Posterior cingulate gyrus (tissue), 11 donors: ENCODE measurements at places on chromosomes 11 and 22.

GRCh38 chr22:50722048-50722701 lies 15.8 kb upstream of the ACR start:
- no peak for DNase-seq

DNA sequence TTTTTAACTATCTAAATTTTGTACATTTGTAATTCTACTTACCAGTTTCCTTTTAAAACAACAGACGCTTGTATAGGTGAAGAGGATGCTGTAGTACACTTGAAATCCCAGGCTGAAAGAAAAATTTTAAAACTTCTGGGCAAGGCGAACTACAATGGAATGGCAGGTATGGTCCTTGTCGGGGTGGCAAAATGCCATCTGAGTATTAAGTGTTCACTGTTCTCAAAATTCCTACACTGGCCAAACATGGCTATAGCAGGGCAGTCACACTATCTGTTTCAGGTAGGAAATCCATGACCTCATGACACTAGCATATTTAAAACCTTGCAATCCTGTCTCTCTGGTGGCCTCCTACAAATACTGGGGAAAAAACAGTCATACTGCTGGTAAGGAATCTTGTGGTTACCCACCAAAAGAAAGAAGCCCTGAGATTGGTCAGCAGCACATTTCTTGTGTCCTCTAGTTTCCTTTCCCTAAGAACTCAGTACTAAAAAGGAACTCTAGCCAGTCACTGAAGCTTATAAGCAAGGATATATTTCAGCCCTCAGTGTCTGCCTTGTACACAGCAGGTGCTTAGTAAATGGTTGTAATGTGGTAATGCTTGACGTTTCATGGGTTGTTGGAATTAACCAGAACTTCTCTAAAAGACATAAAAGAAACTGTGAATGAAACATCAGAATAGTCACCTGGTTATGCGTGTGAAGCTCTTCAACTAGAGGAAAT lies 5.2 kb upstream of the ZC3H12C start:
- DNase-seq, result no peak

DNA sequence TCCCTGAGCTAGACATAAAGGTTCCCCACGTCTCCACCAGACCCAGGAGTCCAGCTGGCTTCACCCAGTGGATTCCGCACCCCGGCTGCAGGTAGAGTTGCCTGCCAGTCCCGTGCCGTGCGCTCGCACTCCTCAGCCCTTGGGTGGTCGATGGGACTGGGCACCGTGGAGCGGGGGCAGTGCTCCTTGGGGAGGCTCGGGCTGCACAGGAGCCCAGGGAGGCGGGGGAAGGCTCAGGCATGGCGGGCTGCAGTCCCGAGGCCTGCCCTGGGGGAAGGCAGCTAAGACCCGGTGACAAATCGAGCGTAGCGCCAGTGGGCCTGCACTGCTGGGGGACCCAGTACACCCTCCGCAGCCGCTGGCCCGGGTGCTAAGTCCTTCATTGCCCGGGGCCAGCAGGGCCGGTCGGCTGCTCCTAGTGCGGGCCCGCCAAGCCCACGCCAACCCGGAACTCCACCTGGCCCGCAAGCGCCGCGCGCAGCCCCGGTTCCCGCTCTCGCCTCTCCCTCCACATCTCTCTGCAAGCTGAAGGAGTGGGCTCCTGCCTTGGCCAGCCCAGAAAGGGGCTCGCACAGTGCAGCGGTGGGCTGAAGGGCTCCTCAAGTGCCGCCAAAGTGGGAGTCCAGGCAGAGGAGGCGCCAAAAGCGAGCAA lies 9.5 kb upstream of the TREH start:
- no peak for DNase-seq

- no peak for DNase-seq
These were observed 26.9 kb downstream of the ARFGAP3 start for GRCh38 chr22:42830161-42830560.

DNA sequence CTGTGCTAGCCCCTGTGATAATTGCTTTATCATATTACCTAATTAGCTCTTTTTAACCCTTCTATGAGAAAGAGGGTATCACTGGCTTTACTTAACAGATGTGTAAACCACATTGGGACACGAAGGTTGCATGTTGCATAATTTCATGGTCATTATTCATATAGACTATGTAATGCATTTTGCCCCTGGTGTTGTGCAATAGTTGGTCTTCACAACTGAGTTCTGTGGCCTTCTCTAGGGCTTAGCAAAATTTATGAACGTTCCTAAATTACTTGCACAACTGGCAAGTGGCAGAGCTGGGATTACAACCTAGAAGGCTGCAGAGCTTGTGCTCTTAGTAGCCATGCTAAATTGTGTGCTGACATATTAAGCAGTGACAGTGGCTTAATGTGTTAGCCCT lies 34.6 kb upstream of the PDGFD start:
- no peak for DNase-seq

GRCh38 chr11:35483131-35483820 lies 42.1 kb downstream of the PAMR1 start:
- DNase-seq, result no peak

- no peak for DNase-seq
These were observed 16.9 kb downstream of the DAGLA start for GRCh38 chr11:61697078-61697502.

DNA sequence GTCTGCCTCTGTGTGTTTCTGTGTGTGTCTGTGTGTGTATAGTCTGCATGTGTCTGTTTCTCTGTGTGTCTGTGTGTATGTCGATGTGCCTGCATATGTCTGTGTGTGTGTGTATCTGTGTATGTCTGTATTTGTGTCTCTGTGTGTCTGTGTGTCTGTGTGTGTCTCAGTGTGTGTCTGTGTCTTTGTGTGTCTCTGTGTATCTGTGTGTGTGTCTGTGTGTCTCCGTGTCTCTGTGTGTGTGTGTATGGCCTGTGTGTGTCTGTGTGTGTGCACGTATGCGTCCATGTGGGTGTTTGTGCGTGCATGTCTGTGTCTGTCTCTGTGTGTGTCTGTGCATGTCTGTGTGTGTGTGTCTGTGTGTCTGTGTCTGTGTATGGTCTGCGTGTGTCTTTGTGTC lies 439 bp downstream of the SNX32 start:
- no peak for DNase-seq

DNA sequence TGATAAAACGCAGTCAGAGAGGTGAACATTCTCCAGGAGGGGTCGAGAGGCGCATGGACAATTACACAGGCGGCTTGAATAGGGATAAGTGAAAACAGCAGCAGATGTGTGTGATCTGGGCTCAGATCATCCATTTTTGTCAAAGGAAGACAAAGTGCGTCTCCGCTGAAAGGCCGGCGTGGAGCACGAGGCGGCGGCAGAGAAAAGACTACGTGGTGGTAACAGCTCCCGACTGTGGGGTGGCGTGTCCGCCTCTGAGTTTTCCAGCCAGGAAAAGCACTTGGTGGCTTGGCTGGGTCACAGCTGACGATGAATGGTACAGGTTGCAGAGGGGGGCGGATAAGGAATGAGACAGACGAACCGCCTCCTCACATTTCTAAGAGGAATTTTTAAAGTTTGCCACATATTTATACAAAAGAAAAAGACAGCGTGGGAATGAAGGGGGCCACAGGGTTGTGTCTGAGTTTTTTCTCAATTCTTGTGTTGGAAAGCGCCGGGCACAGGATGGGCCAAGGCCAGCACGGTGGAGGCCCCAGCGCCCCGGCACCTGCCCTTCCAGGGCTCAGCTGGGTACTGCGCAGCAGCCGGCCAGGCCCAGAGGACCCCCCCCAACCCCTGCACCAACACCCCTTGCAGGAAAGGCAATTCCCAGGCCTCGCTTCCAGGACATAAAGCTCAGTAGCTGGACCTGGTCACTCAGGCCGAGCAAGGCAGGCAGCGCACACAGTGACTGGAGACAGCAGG lies 80.4 kb downstream of the TRMU start:
- DNase-seq, result peak; percentile 17

- no peak for DNase-seq
These were observed 24.1 kb upstream of the RASL10A start for GRCh38 chr22:29339381-29340235.

GRCh38 chr11:67372993-67373647 lies at the start of gene CLCF1:
CLCF1 (minus strand) TSS chr11:67373598; CDS start chr11:67373539, 59 bp downstream.
- DNase-seq, result no peak

- DNase-seq, result peak; percentile 58
These were observed 22.3 kb downstream of the HPS4 start for GRCh38 chr22:26461188-26461810.

GRCh38 chr11:86758171-86758570 lies 42.2 kb upstream of the PRSS23 start:
- DNase-seq, result no peak

GRCh38 chr11:72189455-72190250 lies 2.3 kb upstream of the FOLR1 start:
- DNase-seq, result no peak

- no peak for DNase-seq
These were observed 32.9 kb downstream of the KCNJ1 start for GRCh38 chr11:128834157-128834556.

- no peak for DNase-seq
These were observed 2354.7 kb upstream of the RAG2 start for GRCh38 chr11:38952698-38953097.

GRCh38 chr22:19753090-19753842 lies 7.3 kb upstream of the TBX1 start:
- DNase-seq, result no peak

DNA sequence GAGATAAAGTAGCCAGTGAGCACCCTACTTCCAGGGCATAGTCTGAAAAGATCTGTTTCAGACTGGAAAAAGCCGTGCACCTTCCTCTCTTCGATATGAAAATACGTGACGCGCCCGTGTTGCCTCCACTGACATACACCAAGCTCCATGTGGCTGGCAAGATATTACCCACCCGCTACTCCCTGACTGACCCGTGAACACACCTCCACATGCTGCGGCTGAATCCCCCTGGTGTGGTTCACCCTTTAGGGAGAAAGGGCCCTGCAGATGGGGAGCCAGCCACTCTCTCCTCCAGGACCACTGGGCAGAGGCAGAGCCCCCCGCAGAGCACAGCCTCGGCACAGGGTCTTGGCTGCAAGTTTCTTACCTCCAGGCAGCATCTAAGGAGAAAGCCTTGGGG lies 245.0 kb downstream of the BRD1 start:
- DNase-seq, result no peak

DNA sequence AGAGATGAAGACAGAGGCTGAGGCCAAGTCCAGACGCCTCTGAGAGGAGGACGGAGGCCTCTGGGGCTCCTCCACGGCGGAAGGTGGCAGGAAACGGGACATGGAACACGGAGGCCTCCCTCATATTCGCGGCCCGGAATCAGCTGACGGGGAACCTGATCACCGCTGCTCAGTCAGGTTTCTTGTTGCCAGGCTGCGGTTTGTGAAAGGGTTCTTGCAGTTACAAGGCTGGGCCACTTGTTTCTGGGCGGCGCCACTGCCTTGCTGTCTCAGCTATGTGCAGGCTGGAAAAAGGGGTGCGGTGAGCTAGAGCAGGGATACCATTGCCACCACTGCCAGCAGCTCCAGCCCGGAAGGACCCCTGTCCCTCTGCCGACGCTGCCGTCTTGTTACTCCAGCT lies 10.0 kb upstream of the MMP1 start:
- DNase-seq, result no peak

DNA sequence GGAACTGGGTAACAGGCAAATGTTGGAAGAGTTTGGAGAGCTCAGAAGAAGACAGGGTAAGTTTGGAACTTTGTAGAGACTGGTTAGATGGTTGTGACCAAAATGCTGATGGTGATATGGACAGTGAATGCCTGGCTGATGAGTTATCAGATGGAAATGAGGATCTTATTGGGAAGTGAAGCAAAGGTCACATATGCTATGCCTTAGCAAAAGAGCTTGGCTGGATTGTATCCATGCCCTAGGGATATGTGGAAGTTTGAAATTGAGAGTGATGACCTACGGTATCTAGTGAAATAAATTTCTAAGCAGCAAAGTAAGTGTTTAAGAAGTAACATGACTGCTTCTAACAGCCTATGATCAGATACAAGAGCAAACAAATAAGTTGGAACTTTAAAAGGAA lies 17.8 kb downstream of the BBOX1 start:
- DNase-seq, result no peak

DNA sequence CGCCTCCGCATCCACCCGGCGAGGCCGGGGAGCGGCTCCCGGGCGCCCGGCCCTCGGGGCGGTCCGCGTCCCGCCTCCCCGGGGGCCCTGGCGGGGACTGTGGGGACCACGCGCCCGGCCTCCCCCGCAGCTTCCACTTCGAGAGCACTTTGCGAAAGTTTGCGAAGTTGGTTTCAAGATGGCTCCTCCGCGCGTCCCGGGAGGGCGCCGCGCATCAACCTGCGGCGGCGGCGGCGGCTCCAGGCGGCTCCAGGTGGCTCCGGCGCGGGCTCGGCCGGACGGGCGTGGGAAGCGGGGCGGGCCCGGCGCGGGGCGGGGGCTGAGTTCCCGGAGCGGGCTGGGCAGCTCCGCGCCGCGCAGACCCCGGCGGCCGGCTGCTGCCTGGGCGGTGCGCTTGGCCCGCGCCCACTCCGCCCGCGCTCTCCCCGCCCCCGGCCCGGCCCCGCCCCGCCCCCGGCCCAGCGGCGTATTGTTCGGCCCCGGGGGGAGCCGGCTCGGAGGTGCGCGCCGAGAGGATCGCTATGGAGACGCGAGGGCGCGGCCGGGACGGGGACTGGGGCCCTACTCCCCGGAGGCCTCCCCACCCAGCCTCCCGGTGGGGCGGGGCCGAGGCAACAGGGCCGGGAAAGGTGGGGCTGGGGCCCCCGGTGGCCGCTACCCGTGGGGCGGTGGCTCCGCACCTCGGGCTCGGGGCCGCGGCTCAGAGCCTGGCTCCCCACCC lies at the start of gene CELSR1:
Gene CELSR1, minus strand, starts transcription at position 396 of the 721 bp plus-strand sequence. CDS start 450 bp downstream, outside the sequence.
- DNase-seq, result no peak

DNA sequence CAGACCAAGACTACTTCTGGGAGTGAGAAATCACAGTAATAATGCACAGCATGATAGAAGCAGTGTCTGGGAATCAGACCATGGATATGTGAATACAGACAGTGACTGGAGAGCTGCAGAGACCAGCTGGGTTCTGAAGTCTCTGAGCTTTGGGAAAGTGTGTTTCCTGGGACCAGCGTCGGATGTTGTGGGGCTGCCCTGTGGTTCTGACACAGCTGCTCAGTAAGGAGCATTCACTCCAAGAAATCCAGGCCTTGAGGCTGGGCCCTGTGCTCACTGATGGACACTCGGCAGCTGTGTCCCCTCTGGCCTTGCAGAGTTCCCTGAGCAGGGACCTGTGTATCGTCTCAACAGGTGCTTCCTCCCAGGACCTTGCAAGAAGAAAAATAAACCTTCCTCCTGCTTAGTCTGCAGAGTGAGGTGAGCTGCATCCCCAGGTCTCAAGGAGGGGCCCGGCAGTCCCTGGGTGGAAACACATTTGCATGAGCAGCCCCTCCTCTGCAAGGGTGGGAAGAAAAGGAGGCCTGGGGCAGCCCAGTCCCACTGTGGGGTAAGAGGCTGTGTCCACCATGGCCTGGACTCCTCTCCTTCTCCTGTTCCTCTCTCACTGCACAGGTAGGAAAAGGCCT lies 107.9 kb downstream of the VPREB1 start:
- no peak for DNase-seq

DNA sequence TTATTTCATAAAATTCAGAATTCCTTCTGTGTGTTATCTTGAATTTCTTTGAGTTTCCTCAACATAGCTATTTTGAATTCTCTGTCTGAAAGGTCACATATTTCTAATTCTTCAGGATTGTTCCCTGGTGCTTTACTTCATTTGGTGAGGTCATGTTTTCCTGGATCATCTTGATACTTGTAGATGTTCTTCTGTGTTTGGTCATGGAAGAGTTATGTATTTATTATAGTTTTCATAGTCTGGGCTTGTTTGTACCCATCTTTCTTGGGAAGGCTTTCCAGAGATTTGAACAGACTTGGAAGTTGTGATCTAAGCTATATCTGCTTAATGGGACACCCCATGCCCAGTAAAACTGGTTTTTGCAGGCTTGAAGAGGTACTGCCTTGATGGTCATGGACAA lies 149.6 kb downstream of the METTL15 start:
- DNase-seq, result no peak
